ENCODE measurements at places on chromosomes 4 and X.

DNA sequence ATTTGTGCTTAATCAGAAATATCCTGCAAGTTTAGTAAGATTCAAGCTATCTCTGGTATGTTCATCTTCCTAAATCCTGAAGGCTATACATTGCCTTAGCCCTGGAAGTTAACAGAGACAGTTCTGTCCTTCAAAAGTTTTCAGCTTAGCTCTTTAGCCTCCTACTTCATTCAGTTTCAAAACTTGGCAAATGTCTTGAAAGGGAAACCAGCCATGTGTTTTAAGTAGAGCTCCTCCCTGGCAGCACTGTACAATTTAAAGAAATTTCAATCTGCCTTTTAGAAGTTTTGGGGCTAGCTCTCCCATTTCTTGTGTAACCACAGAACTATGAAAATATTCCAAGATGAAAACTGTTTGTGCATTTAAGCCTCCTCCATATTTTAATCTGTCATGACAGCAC is 47.0 kb downstream of the FANCB start:
- DNase-seq: no peak

GRCh38 chr4:155552180-155552579 is 114.5 kb upstream of the GUCY1A1 start:
- no peak for DNase-seq

DNA sequence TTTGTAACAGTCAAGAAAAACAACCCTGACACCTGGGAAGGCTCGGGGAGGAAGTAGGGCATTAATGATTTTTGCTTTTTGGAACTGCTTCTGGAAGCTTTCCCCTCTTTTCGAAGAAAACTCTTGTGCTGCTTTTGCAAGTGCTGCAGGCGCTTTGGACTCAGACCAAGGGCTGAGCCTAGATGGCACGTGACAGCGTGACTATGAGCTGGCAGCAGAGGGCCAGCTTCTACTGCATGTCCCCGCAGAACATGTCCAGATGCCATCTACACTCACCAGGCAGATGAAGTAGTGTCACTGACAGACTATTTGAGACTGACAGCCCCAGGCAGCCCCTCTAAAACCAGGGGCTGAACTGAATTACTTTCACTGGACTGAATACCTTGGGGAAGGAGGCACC is 6.2 kb downstream of the NR0B1 start:
- DNase-seq: no peak

GRCh38 chrX:3290561-3290960 is 55.9 kb downstream of the MXRA5 start:
- DNase-seq: no peak

GRCh38 chr4:161907590-161907955 is 256.2 kb downstream of the FSTL5 start:
- no peak for DNase-seq

- DNase-seq: no peak
These were observed 208.4 kb downstream of the DTHD1 start for GRCh38 chr4:36489798-36490197.

DNA sequence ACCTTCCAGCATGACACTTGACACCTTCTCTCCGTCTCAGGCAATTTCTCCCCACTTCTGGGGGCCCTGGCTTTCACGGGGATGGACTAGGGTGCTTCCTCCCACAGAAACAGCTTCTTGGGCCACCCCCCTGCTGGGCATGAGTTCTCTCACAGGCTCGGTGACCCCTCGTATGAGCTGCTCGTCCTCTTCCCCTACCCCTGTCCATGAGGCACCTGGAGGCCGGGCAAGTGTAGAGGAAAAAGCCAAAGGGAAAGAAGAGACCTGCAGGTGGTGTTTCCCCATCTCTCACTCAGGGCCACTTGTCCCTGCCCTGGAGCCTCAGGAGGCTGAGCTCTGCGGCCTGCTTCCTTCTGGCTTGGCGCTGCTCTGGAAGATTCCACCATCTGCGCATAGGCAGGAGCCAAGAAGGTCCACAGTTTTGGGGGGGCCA is 1.9 kb upstream of the RGS12 start:
- peak; percentile 86 for DNase-seq

GRCh38 chr4:101287324-101287723 is 60.0 kb downstream of the PPP3CA start:
- no peak for DNase-seq

GRCh38 chr4:44760142-44760898 is 34.0 kb upstream of the GNPDA2 start:
- no peak for DNase-seq

GRCh38 chr4:41992967-41993857 is 2.9 kb downstream of the SLC30A9 start:
- DNase-seq: no peak

DNA sequence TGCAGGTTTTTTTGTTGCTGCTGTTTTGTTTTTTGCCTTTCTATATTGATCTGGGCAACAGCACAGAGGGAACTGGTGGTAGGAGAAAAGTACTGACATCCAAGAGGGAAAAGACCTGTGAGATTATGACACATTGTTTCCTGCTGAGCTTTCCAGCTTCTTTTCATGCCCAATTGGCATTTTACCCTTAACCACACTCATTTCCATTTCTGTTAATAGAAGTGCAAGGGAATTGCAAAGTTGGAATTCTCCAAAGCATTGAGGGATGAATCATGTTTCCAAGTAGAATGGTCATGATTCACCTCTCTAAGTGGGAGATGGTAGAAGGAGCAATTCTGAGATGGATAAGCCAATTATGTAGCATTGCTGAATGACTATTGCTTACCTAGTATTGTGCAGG is 161.5 kb downstream of the PPARGC1A start:
- no peak for DNase-seq

DNA sequence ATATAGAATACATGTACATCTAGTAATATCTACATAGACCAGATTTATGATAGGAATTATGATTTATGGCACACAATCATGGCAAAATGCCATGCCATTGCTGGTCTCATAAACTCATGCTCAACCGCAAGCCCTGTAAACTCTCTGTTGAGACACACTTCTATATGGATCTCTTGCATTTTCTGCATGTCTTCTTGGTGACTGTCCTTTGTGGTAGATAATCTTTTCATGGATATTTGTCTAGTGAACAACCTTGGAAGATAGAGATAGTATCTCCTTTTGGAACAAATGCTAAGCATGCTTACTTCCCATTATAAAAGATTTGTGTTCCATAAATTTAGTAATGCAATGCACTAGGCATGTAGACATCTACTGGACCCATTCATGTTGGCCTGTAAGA is 328.0 kb downstream of the NAF1 start:
- no peak for DNase-seq

GRCh38 chr4:84319124-84319523 is 180.0 kb downstream of the NKX6-1 start:
- no peak for DNase-seq

DNA sequence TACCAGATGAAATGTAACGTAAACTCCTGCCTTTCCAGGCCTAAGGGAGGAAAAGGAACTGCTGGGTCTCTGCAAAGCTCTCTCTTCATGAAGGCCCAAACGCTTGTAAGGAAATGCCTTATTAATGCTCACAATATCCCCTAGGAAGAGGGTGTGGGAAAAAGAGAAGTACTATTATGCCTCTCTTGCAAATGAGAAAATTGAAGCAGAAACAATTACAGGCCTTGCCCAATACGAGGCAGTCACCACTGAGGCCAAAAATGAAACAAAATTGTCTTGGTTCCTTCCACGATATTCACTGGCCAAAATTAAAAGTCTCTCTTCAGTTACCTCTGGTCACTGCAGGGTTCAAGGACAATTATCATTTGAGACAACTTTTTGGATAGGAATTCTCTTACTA is 3.2 kb downstream of the SCARB2 start:
- DNase-seq: no peak

DNA sequence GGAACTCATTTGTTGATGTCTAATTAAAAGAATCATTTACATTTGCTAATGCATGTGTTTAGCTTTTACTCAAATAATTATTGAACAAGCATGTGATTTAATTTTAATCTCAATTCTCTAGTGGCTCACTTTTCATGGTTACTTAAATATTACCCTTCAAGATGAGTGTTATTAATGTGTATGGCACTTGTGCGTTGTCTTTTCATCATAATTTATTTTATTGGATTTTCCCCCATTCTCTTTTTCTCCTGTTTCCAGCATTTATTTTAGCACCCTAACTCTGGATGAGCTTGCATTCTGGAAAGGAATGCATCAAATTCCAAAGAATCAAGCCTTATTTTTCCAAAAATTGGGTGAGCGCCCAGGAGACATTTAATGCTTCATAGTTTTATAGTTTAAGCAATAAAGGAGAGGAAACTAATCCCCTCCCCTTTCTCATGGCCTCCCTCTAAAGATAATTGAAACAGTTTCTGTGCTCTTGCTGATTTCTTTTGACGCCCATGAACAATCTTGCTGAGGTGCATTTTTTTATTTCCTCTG is 191.1 kb upstream of the FAT4 start:
- no peak for DNase-seq

DNA sequence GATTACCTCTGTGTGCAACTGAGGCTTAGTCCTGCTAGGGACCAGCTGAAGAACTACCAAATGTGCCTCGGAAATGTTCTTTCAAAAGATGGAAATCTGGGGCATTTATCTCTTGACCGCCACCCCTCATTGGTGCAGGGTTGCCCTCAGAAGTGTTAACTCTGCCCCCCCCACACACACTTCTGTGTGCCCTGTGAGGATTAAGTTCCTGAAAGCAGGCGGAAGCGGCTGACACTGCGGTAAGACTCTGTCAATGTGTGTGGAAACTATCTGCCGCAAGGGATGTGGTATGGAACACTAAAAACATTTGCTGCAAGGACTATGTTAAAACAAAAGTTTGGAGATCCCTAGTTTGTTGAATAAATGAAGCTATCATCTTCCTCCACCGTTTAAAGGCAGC is 106.9 kb upstream of the NDP start:
- no peak for DNase-seq

- DNase-seq: no peak
These were observed 167.0 kb upstream of the GALNT7 start for GRCh38 chr4:173001571-173001970.

GRCh38 chr4:36043901-36044300 is 200.4 kb downstream of the ARAP2 start:
- no peak for DNase-seq
